ENCODE measurements at places on chromosomes 11 and 22.

- no peak for DNase-seq
Measured at GRCh38 chr11:2168286-2169004, 3.2 kb downstream of the TH start.

DNA sequence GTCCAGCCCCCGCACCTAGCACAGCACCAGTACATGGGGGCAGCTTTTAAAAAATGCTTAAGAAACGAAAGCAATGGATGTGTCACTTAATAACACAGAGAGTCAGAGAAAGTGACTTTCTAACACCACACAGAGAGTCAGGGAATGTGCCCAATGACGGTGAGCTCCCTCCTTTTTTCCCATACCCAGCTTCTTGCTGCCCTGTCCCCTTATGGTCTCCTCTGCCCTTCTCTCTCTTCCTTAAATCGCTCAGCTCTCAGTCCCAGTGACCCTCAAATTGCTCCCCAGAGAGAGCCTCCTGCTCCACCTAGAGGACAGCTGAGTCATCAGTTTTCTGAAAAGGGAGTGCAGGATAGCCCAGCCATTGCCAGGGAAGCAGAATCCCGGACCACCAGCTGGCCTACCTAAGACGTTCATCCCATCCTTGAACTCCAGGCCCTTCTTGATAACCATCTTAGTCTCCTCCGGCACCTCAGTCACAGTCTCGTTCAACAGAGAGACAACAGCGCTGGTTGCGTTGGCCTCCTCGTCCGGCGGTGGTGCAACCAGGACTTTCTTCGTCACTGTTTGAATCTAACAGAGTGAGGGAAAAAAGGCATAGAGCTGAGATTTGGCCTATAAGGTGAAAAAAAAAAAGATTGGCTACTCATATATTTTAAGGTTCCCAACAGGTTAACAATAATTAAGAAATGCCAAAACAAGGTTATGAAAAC lies 113.5 kb downstream of the SLC1A2 start:
- no peak for DNase-seq

DNA sequence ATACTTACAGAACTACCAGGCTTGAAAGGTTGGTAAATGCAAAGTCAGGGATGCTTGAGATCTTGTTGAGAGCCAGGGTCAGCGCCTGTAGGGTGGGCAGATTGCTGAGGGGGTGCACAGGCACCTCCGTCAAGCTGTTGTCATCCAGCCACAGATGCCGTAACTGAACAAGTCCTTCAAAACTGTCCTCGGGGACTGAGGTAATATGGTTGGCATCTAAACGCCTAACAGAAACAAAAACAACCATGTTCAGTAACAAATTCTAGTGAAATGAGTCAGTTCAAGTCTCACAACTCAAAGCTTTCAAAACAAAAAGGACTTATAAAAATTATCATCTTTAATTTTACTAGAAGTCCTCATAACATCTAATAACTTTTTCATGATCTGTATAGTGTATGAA lies 22.2 kb upstream of the CCDC34 start:
- no peak for DNase-seq

- no peak for DNase-seq
Measured at GRCh38 chr11:128727796-128728431, 34.0 kb downstream of the FLI1 start.

DNA sequence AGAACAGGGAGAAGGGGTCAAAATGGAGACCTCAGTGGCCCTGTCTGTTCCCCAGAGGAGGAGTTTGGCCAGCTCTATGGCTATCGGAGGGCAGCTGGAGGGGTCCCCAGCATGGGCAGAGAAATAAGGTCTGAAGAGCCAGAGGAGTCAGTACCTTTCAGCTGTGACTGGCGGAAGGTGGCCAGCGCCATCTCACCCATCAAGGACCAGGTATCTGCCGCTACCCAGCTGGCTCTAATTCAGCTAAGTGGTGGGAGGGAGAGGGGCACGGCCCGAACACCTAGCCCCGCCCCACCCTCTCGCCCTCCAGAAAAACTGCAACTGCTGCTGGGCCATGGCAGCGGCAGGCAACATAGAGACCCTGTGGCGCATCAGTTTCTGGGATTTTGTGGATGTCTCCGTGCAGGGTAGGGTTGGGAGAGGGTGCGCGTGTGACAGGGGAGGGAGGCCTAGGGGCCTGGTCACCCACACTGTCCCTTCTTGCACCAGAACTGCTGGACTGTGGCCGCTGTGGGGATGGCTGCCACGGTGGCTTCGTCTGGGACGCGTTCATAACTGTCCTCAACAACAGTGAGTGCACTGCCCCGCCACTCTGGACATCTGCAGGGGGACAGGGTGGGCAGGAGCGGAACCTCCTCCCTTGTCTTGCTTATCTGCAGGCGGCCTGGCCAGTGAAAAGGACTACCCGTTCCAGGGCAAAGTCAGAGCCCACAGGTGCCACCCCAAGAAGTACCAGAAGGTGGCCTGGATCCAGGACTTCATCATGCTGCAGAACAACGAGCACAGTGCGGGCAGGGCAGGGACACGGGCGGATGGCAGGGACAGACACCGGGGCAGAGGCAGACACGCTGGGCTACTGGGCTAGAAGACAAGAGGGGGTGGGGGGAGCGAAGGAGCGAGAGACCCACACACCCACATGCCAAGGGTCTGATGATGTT lies 2.8 kb downstream of the CTSW start:
- no peak for DNase-seq

DNA sequence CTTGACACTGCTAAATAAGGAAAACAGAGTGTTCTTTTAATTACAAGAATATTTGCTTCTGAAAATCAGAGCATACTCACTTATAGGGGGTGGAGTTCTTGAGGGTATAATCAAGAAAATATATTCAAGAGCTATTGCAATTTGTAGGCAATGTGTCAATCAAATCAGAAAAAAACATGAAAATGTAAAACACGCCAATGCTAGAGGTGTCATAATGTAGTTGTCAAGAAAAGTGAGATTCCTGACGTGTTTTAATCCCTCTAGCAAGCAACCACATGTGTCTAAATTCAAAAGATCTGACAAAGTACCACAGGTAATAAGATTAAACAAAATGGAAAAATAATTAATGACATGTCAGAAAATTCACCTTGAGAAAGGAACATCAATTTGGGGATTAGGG lies 1440.7 kb upstream of the RAG2 start:
- DNase-seq = no peak

- DNase-seq = peak; percentile 55
Measured at GRCh38 chr11:67484847-67485311, 2.1 kb downstream of the AIP start.

DNA sequence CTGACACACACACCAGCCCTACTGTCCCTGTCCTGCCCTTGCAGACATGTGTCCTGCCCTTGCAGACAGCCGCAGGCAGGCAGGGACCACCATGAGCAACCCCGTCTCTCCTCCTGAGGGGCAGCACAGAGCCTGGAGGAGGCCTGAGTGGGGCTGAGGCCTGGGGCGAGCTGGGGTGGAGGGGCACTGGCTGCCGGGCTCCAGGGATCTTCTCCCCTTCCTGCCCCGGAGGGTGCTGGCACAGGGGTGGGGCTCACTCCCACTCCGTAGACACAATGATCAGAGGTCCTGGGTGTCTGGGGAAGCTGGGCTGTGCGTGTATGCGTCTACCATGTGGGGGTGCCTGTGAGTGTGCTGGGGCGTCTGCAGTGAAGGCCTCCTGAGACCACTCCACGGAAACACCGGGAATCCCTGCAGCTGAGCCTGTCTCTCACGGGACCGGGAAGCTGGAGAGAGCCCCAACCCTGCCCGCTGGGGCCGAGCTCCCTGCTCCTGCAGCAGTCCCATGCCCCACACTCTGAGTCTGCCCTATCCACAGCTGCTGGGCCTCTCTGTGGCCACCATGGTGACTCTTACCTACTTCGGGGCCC lies 588 bp downstream of the TSPAN32 start:
- DNase-seq = peak; percentile 23

DNA sequence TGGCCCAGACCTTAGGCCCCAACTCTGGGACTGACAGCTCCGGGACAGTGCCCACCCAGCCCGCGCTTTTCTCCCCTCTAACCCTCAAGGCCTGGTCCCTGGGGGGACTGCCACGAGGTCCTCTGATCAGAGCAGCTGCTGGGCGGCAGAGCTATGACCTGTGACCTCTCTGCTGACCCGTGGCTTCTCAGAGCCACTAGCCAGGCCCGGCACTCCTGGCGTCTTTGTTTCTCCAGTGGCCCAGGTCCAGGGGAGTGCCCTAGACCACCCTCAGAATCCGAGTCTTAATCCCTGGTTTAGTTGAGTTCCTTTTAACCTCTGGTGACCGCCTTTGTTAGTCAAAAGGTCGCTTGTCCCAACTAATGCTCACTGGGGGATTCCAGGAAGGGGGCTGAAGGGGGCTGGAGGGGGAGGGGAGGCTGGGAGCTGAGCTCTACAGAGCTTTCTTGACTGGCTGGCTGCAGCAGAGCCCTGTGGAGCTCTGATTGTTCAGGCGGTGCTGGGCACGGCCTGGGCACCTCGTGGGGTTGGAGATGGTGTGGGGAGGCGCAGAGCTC lies 1.2 kb downstream of the FBLN1 start:
- no peak for DNase-seq

GRCh38 chr11:112339566-112339965 lies 78.9 kb upstream of the PLET1 start:
- DNase-seq = no peak

GRCh38 chr11:27926981-27927481 lies 180.9 kb downstream of the KIF18A start:
- no peak for DNase-seq

DNA sequence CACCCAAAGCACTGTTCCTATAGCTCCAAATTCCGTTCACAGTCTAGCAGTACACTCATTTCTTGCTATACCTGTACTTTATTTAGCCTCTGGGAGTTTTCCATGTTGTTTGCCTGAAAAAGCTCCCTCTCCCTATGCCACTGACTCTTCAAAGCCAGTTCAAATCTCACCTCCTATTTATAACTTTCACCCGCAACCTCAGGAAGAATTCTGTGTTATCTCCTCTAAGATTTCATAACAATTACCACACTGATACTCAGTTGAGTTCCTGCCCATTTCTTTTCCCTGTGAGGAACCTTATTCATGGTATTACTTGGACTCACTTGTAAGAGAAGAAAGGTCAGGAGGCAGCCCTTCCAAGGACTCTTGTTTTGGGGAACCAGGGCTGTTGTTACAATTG lies 25.2 kb downstream of the GDPD4 start:
- no peak for DNase-seq

- DNase-seq = no peak
Measured at GRCh38 chr11:4087551-4087950, 7.0 kb upstream of the RRM1 start.

DNA sequence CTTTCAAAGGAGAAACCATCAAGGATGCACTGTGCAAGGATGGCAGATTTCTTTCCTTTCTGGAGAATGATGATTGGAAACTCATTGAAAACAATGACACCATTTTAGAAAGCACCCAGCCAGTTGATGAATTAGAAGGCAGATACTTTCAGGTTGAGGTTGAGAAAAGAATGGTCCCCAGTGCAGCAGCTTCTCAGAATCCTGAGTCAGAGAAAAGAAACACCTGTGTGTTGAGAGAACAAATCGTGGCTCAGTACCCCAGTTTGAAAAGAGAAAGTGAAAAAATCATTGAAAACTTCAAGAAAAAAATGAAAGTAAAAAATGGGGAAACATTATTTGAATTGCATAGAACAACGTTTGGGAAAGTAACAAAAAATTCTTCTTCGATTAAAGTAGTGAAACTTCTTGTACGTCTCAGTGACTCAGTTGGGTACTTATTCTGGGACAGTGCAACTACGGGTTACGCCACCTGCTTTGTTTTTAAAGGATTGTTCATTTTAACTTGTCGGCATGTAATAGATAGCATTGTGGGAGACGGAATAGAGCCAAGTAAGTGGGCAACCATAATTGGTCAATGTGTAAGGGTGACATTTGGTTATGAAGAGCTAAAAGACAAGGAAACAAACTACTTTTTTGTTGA lies 9.8 kb downstream of the FAM111A start:
- peak; percentile 30 for DNase-seq

DNA sequence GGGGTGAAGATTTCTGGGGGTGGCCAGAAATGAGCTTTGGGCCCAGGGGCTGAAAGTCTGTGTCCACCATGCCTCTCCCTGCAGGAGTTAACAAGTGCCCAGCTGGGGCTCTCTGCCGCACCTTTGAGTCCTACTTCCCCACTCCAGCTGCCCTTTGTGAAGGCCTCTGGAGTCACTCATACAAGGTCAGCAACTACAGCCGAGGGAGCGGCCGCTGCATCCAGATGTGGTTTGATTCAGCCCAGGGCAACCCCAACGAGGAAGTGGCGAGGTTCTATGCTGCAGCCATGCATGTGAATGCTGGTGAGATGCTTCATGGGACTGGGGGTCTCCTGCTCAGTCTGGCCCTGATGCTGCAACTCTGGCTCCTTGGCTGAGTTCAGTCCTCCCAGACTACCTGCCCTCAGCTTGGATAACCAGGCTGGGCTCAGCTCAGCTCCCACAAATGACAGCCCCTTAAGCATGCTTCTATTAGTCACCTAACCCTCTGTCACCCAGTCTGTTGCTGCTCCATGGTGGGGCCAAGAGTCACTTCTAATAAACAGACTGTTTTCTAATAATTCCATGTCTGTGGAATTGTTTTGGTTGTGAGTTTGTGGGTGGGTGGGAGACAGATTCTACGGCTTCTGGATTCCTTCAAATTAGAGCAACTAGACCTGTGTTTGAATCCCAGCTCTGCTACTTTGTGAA lies 3.0 kb upstream of the INPPL1 start:
- peak; percentile 65 for DNase-seq

GRCh38 chr11:82871646-82872045 lies 28.6 kb downstream of the PRCP start:
- DNase-seq = no peak

DNA sequence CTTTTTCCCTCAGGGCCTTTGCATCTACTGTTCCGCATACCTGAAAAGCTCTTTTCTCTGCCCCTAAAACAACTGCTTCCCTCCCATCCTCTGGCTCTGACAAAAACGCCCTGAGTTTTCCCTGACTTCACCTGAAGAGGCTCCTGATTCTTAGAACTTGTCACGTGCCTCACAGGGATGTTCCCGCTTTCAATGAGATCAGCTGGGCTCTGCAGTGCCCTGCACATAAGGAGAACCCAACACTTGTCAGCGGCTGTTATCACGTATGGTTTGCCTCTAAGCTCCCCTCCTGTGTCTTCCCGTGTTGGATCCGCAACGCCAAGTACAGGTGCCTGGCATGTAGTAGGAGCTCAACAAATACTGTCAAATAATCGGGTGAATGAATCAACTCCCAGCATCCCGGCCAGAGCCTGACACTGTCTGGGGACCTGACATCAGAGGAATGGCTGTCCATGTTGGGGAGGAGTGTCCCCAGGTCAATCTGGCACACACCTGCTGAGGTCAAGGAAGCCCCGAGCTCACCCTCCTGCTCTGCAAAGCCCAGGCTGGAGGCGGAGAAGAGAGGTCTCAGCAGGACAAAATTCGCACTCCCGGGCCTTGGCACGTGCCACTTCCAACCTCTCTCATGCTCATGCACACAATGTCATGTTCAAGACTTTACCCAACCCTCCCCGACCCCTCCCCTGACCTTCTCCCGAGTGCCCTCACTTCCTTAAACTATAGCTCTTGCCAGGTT lies 4.2 kb upstream of the GRK2 start:
- no peak for DNase-seq

- no peak for DNase-seq
Measured at GRCh38 chr11:13000116-13000515, 9.0 kb upstream of the RASSF10 start.

DNA sequence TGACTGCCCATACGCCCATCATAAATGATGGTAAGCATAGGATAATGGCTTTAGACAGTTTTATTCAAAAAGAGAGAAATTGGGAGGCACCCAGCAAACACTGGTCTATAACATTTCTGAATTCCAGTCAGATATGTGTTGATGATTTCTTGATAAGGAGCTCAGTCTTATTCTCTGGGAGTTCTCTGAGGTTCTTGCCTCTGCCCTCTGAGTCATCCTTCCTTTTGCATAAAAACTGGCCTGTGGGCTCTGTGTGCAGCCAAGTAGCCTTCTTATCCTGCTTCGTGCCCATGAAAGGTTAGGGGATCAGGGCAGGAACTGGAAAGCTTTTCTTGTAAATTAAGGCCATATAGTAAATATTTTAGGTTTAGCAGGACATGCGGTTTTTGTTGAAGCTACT lies 48.9 kb downstream of the FAR1 start:
- DNase-seq = no peak
